ENCODE measurements at places on chromosomes 3 and 15.

DNA sequence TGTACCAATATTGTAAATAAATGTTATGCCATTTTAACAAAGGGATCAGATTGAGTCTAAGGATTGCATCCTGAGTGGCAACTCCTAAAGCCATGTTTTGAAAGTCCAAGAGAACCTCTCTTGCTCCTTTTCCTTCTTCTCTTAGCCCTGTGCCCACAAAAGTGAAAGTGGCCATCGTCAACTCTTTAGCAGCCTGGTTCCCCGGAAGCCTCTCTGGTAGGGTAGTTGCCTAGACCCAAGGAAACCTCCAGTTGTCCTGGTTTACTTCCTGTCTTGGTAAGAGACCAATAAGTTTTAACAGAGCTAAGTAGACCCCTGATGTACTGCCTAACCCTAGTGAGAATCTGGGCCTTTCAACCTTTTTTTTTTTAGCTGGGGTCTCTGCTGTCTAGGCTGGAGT lies 10.2 kb upstream of the ITPKA start:
- peak; percentile 34 for DNase-seq

GRCh38 chr3:9169956-9170850 lies 79.2 kb downstream of the SRGAP3 start:
- DNase-seq = peak; percentile 32

GRCh38 chr3:110494093-110494490 lies 577.5 kb upstream of the NECTIN3 start:
- DNase-seq = no peak

DNA sequence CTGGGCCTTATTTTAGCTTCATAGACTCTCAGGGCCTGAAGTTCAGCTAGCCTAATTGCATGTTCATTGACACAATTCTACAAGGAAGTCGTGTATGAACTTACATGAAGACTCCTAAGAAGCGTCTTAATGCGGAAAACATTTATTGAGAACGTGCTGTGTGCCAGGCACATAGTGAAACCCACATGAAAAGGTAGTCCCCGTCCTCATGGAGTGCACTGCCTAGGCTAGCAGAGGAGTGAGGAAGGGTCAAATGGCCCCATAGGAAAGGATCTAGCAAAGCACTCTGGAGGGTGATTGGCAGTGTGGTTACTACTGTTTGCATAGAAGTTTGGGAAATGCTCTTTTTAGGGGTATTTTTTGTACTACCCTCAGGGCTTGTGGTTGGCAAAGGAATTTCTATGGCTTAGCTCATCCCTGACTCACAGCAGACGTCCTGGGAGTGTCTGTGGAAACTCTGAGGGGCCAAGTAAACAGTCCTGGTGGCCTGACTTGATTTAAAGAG lies 854 bp upstream of the NPTN start:
- DNase-seq = no peak

GRCh38 chr15:99485992-99486370 lies 79.8 kb upstream of the MEF2A start:
- no peak for DNase-seq

- no peak for DNase-seq
Observed at GRCh38 chr3:31891876-31892455, 89.1 kb downstream of the OSBPL10 start.

DNA sequence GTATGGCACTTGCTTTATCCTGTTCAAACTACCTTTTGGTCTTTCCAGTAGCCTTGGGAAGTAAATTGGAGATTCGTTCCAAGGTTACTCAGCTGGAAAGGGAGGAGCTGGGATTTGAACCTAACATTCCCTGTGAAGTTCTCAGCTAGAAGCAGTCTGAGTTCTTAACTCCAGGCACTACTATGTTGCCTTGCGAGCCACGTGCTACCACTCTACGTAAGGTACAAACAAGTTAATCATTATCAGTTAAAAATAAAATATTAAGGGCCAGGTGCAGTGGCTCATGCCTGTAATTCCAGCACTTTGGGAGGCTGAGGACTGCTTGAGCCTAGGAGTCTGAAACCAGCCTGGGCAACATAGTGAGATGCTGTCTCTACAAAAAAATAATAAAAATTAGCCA lies 30.7 kb upstream of the CDCP1 start:
- no peak for DNase-seq

DNA sequence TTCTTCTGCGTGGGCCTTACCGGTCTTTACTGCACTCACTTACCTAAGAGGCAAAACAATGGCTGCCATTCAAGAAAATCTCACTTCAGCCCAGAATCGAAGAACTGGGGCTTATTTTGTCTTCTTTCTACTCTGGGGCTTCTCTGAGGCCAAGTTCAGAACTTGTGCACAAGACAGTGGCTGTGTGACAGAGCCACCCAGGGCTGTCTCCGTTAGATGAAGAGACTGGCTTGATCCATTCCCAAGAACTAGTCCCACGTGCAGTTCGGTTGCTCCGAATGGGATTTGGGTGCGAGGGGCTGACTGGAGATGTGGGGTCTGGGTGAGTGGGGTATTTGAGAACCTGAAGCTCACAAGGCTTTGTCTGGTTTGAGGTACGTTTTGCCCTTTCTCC lies 795 bp upstream of the TCF12 start:
- no peak for DNase-seq

- DNase-seq = no peak
Observed at GRCh38 chr3:8773941-8774542, 4.6 kb upstream of the OXTR start.

- DNase-seq = no peak
Observed at GRCh38 chr3:63030666-63031065, 155.4 kb upstream of the CADPS start.

DNA sequence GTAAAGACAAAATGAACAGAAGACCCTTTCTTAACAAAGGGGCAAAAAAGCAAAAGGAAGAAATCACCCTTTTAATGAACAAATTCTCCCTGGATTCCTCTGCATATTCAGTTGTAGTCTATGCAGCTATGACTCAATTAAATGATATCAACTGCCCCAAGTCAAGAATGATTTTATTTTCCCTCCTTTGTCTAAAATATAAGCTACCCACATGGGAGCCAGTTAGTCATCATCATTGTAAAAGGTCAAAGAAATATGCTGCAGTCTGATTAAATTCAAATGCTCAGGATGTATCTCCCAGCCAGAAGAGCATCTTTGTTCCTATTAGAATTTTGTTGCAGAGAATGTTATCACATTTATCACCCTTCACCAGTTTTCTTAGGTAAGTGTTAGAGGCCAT lies 84.0 kb downstream of the SST start:
- no peak for DNase-seq

DNA sequence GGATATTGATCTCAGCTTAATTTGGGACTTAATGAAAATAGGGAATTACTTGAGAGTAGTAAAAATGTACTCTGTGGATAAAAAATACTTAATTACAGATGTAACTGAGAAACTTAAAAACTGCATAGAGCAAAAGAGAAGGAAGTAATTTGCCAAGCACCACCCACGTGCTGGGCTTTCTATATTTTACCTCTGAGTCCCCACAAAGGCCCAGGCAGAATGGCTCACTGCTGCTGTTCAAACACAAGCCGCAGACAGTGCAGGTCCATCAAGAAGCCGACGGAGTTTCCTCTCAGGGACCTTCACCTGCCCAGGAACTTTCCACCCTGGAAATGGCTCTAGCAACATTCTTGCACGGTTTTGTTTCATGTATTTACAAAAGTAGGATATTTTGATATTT lies 77.2 kb upstream of the TRPM1 start:
- no peak for DNase-seq

- DNase-seq = no peak
Observed at GRCh38 chr15:33551860-33552259, 241.1 kb downstream of the RYR3 start.

DNA sequence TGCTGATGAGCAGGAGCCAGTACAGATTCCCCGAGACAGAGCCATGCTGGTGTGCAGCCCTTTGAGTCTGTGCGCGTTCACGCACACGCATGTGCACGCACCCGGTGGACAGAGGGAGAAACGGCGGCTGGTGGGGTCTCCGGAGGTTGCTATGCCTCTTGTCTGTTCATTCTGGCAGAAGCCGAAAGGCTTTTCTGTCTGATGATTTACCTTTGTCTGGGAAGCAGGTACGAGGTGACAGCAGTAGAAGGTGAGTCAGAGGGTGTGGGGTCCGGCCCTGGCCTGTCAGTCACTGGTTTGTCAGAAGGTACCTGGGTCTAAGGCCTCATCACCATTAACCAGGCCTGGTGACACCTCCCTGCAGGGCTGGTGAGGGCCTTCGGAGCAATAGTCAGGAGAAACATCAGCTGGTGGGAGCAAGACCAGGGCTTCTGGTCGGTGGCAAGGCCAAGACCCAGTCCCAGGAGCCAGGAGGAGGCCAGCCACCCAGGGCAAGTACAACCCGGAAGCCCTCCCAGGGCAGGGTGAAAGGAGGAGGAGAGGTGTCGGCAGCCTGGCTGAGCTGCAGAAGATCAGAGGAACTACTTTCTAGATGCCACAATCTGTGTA lies 7.5 kb downstream of the PCSK6 start:
- no peak for DNase-seq

All from stimulated activated CD8-positive, alpha-beta memory T cell treated with anti-CD3 and anti-CD28 coated beads, Interleukin-4, amount 100 ng/mL, for 48 hours (primary cell).